Type B pancreatic cell (in vitro differentiated cells): ENCODE measurements at places on chromosomes 2 and 18. TPM values are rescaled to one million over a fixed set of nuclear protein-coding genes. Genes with fewer than 3 reads are reported as not detected.

Gene KRTCAP3
- 12.4 and 23.9 TPM in 2 replicates for total RNA-seq

Gene SERPINB11
- 1.3 and 1.4 TPM in 2 replicates for total RNA-seq

Gene LYPD6B
- total RNA-seq, result 23.7 and 40.1 TPM in 2 replicates

Gene PLB1
- total RNA-seq, result 1.9 and 3.4 TPM in 2 replicates

Gene SGPP2
- 7.0 and 22.4 TPM in 2 replicates for total RNA-seq

Gene NEU2
- 0.33 TPM in 1 of 2 replicates, not detected in the other for total RNA-seq

GRCh38 chr2:19244460-19245363, 113.7 kb downstream of the OSR1 start:
- DNase-seq, result no peak

DNA sequence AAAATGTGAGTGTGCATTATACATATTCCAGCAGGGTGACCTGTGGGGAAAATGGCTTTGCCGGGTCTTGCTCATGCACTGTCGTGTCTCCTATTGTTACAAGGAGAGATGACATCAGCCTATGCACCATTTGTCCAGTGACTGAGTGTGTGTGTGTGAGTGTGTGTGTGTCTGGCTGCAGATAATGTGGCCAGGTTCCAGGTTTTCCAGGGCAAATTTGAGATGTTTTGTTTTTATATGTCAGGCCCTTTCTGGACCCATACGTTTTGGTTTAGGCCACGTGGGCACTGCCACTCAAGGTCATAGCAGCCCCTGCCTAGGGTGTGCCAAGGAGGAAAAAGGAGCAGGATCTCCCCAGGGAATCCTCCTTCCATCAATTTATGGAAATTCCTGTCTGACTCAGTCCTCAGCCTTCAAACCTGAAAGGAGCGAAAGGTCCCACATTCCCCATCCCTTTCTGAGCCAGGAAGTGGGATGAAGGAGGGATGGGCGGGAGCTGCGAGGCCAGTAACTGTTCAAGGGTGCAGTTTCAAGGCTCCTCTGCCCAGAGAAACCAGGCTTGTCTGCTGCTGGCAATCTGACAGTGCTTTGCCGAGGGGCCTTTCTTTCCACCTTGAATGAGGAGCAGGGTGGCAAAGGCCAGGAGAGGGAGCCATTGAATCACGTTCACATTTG, 93.0 kb upstream of the SMAD2 start:
- no peak for DNase-seq

- no peak for DNase-seq
Observed at GRCh38 chr2:158616480-158617000, 159.8 kb downstream of the PKP4 start.

- DNase-seq, result peak; percentile 32
Observed at GRCh38 chr2:112706170-112706664, 14.6 kb upstream of the NT5DC4 start.

DNA sequence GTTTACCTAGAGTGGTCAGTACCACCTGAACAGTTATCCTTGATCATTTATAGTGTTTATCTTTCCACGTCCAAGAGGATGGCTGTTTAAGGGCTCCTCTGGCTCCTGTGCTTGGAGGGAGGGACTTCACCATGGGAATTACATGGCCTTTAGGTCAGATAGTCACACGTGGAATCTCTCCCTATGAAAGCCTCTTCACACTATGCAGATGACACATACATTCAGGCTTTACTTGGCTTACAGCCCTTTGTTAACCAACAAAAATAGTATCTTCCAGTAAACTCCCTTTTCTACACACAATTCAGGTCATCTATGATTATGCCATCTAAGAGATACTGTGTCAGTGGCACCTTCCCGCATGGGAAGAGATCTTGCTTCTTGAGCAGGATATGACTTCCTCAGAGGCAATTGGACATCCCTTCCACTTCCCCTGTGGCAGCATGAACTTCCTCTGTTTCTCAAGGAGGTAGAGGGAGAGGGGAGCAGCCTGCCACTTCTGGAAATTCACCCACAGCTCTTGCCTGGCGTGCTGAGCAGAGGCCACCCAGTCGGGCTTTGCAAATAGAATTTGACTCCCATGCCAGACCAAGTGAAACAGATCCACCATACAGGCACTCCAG, 53.5 kb downstream of the COLEC12 start:
- no peak for DNase-seq
